ENCODE measurements at places on chromosomes 5 and 9.

DNA sequence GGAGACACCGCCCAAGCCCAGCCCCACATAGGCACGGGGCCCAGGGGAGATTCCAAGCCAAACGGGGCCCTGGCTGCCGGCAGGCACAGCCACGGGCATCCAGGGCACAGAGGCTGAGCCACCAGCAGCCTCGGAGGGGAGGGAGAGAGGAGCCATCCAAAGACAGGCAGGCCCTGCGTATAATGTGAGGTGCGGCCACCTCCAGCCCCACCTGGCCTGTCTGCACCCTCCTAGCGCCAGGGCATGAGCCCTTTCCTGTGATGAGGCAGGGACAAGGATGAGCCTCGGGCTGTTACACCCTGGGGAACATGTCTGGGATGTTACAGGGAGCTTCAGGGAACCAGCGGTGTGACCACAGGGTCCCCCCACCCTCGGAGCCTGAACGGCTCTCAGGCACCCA, 1.1 kb upstream of the CCDC187 start:
- no peak for DNase-seq

DNA sequence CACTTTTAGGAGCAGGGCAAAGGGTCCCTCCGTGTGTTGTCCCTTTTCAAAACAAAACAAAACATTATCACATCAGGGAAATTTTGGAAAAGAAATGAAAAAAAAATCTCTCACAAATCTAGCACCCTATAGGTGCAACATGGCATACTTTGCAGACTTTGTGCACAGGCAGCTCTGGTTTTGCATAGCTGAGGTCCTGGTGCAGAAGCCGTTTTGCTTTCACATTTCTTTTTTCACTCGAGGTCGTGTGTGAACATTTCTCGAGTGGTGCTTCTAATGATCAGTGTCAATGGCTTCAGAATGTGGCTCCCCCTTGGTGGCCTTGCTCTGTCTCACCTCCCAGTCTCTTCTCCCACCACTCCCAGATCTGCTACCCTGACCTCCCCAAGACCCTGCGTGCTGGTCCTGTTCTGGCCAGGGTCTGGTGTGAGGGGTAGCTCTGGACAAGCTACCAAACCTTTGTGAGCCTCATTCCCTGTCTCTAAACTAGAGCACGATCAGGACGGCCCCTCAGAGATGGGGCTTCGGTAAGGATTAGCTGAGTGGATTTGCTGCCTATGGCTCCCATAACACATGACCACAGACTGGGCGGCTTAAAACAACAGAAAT, 258.0 kb downstream of the NSG2 start:
- no peak for DNase-seq

GRCh38 chr5:150124596-150124995, 31.0 kb downstream of the PDGFRB start:
- no peak for DNase-seq

DNA sequence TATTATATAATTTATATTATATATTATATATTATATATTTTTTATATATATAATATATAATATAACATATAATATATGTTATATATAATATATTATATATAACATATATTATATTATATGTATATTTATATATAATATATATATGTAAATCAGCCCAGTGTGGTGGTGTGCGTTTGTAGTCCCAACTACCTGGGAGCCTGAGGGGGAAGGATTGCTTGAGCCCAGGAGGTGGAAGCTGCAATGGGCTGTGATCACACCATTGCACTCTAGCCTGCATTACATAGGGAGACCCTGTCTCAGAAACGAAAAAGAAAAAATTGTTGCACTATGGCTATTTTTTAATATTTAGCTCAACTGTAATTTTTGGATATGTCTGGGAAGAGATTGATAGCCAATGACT, 52.4 kb downstream of the NSD1 start:
- DNase-seq = no peak

DNA sequence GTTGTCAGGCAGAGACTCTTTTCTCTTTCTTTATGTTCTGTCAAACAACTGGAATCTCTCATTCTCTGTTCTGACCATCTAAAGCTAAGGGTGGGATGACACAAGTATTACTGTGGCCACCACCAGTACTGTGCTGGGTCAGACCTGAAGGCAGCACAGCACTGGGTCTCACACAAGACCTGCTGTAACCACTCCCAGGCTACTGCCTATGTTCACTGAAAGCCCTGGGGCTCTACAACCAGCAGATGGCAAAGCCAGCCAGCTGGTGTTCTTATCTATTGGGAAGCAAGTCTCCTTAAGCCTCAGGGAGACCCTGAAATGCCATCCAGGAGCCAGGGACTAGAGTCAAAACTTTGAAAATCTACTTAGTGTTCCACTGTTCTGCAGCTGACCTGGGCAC, 189.5 kb downstream of the SLCO4C1 start:
- no peak for DNase-seq

DNA sequence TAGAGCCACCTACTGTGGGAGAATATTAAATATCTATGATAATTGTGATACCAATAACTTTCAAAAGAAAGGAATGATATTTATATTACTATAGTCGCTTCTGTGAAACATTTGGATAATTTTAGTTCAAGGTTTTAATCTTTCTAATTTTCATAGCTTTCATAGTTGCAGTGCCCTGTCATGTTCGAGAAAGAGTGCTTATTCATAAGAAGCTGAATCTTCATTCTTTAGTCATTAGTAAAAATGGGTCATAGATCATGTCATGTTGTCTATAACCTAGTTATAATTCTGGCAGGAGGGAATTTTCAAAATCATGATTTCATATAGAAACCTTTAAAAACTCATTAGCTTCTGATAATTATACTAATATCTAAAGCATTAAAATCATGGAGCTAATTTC, 685.6 kb downstream of the CETN3 start:
- DNase-seq = no peak

GRCh38 chr5:154157483-154158378, 32.8 kb upstream of the GALNT10 start:
- DNase-seq = no peak

GRCh38 chr5:107653685-107654084, 17.1 kb downstream of the EFNA5 start:
- no peak for DNase-seq

- DNase-seq = no peak
Observed at GRCh38 chr5:98993512-98993911, 64.7 kb upstream of the CHD1 start.

- no peak for DNase-seq
Observed at GRCh38 chr9:121561385-121562222, 62.0 kb upstream of the GGTA1 start.

- DNase-seq = no peak
Observed at GRCh38 chr9:108479989-108480652, 375.7 kb downstream of the ACTL7B start.

- DNase-seq = no peak
Observed at GRCh38 chr9:120558454-120558853, 21.5 kb downstream of the CDK5RAP2 start.

- no peak for DNase-seq
Observed at GRCh38 chr5:154193701-154194121, 3.2 kb downstream of the GALNT10 start.

- no peak for DNase-seq
Observed at GRCh38 chr5:107958861-107959260, 288.1 kb upstream of the EFNA5 start.

- DNase-seq = no peak
Observed at GRCh38 chr5:172769616-172770373, 1.2 kb downstream of the DUSP1 start.

DNA sequence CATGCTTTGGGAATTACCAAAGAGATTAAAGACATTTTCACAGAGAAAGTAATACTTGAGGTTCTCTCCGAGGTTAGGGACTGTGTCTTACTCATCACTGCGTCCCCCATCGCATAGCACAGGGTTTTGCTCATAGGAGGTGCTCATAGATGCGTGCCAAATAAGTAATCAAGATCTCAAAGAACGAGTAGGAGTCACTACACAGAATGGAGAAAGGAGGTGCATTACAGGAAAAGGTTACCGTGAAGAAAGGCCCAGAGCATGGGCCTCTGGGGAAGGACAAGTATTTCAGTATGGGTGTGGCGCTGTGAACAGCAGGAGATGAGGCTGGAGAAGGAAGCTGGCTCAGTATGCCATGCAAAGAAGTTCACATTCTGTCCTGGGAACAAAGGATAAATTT, 182.4 kb downstream of the ACTL7B start:
- no peak for DNase-seq

DNA sequence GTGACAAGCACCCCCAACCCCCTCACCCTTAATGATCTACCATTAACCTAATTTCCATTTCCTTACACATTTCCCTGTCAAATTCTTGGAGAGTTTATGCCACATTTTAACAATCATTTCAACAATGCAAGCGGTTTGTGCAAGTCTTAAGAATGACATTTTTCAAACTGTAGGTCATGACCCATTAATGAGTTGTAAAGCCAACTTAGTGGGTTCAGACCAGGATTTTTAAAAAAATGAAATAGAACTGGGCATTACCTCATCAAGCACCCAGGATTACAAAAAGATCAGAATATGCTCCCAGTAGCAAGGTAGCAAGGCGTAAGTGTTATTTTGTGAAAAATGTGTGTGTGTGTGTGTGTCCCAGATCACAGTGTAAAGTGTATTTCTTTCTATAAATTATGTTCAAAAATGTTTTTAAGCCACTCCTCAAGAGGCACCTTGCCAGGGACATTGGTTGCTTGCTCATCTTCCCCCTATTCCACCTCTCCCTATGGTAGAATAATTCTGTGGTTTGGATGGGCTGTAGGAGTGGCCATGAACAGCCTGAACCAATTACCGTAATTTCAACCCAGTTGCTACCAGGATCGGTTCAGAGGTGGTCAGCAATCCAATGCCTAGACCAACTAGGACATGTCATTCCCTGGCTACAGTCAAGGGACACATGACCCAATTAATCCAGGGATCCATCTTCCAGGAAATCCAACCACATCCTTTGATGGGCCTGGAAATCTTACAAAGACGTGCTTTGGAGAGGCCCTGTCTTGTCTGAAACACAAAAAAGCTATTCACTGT, 14.4 kb upstream of the TGFBR1 start:
- no peak for DNase-seq

DNA sequence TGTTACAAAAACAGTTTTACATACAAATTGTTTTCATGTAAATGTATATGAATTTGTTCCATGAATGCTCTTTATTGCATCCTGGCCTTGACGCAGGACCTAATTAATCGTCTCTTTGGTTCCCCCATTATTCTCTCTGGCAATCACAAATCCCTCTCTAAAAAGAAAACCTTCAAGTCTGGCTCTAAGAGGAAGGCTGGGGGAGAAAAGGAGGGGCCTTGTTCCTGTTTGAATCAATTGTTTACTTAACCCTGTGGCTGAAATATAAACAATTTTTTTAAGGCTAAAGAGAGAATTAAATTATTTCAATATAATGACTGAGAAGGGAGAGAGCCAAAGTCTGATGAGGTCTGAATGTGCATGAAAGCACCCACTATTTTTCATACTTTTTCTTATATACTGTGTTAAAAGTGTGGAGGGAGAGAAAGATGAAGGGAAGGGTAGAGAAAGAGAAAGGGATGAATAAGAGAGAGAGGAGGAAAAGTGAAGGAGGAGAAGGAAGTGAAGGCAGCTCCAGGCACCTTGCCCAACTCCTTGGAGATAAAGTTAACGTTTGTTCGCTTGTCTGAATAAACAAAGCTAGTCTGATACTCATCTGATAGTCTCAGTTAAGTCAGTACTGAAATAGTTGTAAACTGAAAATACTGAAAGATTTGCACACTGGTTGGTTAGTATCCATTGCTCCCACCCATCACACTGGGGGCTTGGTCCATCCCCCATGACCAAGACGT, 116.4 kb upstream of the SPDL1 start:
- no peak for DNase-seq

- no peak for DNase-seq
Observed at GRCh38 chr9:2758898-2759510, 41.7 kb downstream of the KCNV2 start.

DNA sequence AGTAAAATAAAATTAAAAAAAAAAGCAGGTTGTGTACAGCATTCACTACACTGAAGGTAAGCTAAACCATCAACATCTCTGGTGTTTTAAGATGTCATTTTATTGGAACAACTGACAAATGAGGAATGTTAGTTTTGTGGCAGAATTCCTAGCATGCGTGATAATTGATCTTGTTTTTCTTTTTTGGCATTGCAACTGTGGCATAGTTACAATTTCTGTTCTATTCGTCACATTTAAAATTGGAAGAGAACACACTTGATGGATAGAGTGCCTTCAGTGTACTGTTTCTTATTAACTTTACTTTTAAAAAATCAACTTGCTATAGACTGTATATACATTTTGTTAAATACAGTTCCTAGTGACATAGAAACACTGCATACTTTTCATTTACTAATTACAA, 43.6 kb upstream of the TNFSF15 start:
- DNase-seq = no peak

DNA sequence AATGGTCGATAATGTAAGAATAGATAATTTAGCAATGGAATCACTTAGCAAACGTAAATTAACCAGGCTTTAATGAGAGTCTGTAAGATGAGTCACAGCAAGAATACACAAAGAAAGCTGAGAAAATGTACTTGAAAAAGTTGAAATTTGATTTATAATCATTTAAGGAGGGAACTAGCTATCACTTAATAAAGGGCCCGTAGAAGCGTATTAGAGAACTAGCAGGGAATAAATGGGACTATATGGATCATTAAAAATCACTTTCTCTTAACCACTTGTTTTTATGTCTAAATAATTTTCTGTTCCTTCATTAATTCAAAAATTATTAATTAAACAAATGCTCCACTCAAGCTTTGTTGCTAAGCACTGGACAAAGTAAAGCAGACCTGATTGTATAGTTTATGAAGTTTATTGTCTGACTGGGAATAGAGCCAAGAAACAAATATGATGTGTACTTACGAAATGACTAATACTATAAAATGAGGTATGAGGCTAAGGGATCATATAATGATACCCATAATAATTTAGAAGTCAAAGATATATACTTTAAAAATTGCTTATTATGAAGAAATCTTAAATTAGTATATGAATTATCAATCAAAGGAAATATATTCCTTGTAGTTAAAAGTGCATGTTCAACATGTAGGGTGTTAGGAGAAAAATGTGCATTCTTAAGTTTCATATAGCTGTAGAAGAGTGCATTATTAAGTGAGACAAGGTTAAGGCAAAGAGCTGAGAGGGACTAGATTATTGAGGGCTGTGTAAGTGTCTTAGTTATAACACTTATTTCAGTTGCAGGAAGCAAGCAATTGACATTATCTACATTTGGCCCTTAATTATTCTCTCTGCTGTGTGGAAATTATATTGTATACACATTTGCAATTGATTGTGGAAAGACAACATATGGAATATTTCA, 196.8 kb downstream of the PRDM9 start:
- no peak for DNase-seq

- DNase-seq = no peak
Observed at GRCh38 chr5:170315154-170315553, 17.6 kb upstream of the LCP2 start.

- DNase-seq = no peak
Observed at GRCh38 chr5:121725450-121725849, 126.2 kb upstream of the FTMT start.

DNA sequence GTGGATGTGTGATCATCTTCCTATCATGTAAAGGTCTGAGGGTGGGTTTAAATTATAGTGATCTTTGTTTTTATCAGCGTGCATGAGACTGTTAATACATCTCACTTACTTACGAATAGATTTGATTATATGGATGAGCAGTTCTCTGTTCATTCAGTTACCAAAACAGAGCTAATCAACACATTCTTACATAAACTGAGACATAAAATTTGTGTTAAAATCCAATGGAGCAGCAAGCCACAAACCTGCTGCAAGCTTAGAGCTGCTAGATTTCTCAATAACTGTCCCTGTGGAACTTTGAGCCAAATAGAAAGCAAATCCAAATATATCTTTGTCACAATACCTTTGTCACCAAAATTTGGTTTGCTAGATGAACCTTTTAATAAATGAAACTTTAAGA, 50.1 kb downstream of the NUDT12 start:
- no peak for DNase-seq

GRCh38 chr5:89445106-89445745, 562.2 kb upstream of the MEF2C start:
- DNase-seq = no peak
